GM23248 (cell line): ENCODE measurements at places on chromosomes 3 and 15.

- DNase-seq = peak; percentile 3
Observed at GRCh38 chr3:106839576-106840280, 537.5 kb upstream of the CCDC54 start.

DNA sequence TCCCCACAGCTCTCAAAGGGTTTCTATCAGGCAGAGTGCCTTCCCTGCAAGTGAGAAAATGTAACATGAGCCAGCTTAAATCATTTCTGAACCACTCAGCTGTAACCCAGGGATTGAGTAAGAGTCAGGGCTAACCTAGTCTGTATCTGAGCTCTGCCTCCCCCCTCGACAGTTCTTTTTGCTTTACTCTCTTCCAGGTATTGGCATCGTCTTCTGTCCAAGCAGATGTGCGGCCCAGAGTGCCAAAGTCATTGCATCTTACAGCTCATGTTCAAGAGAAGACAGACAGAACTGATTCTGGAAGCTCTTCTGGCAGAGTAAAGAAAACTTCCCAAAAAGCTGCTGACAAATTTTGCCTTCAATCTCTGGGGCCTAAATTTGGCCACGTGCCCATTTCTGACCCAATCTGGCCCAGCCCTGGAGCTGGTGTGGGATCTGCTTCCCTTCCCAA lies 74.8 kb downstream of the ABHD5 start:
- peak; percentile 73 for DNase-seq

- no peak for DNase-seq
Observed at GRCh38 chr3:7397097-7397496, 536.2 kb downstream of the GRM7 start.

DNA sequence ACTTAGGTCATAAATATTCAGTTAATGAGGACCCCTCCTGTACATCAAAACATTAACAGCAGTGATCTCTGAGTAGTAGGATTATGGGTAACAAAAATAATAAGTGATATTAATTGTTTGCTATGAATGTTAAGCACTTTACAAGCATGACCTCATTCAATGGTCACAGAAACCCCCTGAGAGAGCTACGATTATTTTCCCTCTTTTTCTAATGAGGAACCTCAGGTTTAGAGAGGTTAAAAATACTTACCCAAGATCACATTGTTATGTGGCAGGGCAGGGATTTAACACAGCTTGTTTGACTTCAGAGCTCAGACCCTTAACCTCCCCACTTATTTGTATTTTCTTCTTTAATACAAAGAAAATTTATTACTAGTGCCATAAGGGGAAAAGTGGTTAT lies 228.2 kb downstream of the TBL1XR1 start:
- DNase-seq = no peak

- no peak for DNase-seq
Observed at GRCh38 chr3:2274526-2274925, 175.9 kb downstream of the CNTN4 start.

GRCh38 chr3:132964266-132964665 lies 73.9 kb upstream of the TMEM108 start:
- DNase-seq = no peak

GRCh38 chr15:40088929-40089755 lies 19.5 kb downstream of the BMF start:
- peak; percentile 32 for DNase-seq

DNA sequence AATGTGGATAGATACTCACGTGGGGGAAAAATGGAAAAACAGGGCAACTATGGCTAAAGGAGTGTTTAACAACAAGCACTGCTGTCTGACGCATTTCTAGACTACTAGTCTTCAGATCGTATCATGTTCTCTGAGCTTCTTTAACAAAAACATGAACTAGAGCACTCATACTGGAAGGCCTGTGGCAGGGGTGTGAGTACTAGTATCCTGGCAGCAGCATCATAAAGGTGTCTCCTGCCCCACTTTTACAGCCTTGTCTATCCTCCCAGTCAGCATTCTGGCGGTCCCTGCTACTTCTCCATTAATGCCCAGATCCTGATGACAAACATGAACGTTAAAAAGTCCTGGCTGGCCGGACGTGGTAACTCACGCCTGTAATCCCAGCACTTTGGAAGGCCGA lies 4.0 kb downstream of the FMN1 start:
- no peak for DNase-seq

DNA sequence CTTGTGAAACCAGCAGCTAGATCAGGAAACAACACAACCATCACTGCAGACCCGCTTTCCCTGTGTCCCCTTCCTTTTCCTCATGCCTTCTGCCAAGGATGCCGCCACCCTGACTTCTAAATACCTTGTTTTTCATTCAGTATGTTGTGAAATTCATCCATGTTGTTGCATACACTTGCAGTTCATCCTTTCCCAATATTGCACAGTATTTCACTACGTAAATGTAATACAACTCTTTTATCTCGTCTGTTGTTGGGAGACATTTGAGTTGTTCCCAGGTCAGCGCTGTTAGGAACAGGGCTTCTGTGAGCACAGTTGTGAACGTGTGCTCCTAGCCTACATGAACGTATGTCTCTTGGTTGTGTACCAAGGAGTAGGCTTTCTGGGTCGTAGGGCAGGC lies 24.2 kb downstream of the TLNRD1 start:
- DNase-seq = no peak

DNA sequence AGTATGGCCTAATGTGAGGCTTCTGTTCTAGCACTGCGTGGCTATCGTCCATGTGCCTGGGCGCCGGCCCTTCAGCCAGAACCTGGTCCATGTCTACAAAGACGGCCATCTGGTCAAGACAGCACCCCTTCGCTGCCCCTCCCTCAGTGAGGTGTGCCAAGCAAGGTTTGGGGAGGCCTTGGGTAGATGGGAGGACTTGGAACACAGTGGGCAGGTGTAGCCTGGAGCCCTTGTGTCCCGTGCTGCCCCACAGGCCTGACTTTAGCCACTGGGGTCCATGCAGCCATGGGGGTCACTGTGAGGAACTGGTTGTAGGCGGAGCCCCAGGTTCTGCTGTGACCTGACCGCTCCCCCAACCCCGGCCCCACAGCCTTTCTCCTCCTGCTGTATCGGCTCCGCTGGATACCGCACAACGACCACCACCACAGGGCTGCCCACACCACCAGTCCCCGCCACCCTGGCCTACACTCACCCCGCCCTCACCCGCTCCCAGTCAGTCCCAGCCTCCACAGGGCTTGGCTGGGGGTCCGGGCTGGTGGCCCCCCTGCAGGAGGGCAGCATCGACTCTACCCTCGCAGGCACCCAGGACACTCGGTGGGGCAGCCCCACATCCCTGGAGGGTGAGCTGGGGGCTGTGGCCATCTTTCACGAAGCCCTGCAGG lies 16.6 kb downstream of the NBEAL2 start:
- no peak for DNase-seq

DNA sequence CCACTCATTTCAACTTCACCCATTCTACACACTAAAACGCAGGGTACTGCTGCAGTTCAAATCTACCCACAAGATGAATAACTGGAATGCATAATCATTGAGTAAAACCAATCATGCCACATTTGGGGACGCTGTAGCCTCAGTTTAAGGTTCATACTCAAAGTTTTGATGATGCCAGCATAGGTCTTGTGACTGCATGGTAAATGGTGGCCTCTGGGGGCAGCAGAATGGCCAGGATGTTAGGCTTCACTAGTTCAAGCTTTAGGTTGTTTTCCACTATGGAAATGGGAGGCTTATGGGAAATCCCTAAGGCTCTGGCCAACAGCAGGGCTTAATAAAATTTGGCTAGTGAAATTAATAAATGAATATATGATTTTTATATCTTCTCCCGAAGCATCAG lies 104.3 kb upstream of the TSC22D2 start:
- DNase-seq = no peak

GRCh38 chr15:68566377-68566954 lies 12.3 kb upstream of the CORO2B start:
- DNase-seq = no peak

- no peak for DNase-seq
Observed at GRCh38 chr15:85748176-85748575, 46.5 kb downstream of the KLHL25 start.

- DNase-seq = no peak
Observed at GRCh38 chr15:90178468-90179435, 22.4 kb upstream of the SEMA4B start.

DNA sequence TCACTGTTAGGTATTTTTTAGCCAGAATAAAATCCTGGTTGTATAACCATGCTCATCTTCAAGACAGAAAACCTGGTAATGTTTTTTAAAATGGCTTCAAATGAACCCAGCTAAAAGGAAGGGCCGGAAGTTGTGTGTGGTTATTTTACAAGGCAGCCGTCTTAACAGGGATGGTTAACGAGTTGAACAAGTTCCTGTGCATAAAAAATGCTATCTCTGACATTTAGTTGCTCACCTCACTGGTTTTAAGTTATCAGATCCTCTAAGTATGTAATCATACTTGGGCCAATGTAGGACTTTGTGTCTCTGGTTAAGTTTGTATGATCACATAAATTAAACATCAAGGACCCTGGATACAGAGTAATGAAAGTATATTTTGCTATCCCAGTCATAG lies 2.1 kb downstream of the ATP11B start:
- peak; percentile 28 for DNase-seq

- no peak for DNase-seq
Observed at GRCh38 chr3:127102587-127102986, 90.3 kb upstream of the PRR23E start.

- no peak for DNase-seq
Observed at GRCh38 chr15:93565201-93565600, 476.2 kb upstream of the RGMA start.

DNA sequence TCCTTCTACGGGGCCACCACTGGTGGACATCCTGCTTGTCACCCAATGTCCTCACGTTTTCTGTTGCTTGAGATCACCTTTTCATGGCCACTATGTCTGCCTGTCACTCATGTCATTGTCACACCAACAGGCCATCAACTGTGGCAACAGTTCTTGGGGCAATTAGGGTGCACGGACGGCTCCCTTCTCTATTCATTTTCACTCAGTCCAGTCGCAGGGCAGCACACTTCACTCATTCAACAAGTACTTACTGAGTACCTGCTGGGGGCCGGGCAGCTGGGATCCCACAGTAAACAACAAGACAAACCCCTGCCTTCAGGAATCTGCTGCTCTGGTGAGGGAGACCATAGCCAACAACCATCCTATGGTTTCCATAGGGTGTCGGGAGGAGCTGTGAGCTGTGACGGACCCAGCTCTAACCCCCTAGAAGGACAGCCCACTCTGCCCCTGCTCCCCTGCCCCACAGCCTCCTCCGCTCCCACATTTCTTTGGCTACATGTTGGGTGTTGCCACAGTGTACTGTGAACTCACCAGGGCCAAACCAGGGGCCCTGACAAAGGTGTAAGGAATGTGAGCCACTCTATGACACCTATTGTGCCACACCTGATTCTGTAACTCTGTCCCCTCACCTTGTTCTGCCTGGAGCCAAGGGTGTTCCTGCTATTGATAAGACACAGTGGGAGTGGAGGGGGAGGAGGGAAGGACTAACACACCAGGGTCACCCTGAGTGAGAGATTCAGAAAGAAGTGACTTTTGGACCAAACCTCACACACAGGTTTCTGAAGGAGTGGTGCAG lies 1.9 kb downstream of the VILL start:
- no peak for DNase-seq

DNA sequence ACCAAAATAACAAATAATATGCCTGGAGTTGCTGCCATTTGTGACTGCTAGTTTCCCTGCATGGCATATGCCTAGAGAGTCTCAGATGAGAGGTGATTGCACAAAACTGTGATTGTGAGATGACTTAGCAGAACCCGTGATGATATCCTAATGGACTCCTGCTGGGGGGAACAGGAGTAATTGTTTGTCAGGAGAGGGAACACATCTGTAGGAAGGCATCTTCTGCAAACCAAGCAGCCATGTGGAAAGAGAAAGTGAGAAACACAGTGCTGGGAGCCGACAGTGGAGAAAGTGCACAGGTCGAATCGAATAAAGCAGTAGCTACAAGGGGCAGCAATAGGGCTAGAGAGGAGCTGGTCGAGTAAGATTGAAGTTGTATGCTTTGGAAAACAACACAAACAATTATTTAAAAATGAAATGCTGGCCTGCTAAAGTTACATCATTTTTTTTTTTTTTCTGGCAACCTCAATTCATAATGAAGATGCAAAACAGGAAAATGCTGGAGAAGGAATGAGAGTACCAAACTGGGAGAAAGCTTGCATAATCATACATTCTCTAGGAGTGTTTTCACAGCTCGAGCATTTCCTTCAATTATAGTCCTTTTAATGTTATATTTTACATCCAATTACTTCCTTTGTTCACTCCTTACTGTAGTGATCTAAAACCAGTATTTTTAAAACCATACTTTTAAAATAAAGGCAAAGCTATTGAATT lies 494.2 kb upstream of the AGTR1 start:
- DNase-seq = peak; percentile 64

- DNase-seq = no peak
Observed at GRCh38 chr3:105316331-105316730, 50.4 kb upstream of the ALCAM start.

- no peak for DNase-seq
Observed at GRCh38 chr15:79051941-79052731, 38.4 kb downstream of the RASGRF1 start.

DNA sequence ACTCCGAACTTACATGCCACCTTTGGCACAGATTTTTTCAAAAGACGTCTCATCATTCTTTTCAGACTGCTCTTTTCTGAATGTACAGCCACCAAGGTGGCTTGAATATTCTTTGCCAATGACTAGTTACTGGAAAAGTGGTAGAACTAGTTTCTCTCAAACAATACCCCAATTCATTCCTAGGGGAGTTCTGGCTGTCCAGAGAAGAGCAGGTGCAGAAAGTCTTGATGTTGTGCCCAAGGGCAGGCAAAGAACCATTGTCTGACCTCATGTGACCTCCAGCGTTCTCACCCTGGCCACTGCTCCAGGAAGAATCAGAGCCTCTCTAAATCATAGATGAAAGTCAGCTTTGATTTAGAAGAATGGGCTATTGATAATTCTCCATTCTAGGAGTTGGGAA lies 5.5 kb downstream of the LMOD3 start:
- no peak for DNase-seq

- DNase-seq = peak; percentile 38
Observed at GRCh38 chr3:172635588-172635987, 75.3 kb downstream of the NCEH1 start.

DNA sequence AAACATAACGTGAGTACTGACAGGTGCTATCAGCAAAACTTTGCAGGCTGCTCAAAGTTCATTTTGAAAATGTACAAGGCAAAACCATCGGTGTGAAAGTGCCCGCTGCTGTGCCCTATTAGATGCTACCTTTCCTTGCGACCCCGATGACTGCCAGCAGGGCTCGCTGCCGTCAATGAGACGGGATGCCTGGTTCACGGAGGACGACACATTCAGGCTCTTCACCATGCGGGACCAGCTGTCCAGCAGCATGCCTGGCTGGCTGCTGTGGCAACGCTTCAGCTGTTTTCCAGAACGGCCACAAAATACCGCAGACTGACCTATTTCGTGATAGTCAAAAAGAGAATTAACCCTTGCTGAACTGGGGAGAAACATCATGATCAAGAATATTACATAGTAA lies 92.7 kb upstream of the OCA2 start:
- peak; percentile 74 for DNase-seq

GRCh38 chr15:50503144-50503543 lies 43.3 kb downstream of the USP50 start:
- no peak for DNase-seq

GRCh38 chr3:194022052-194022451 lies 113.9 kb upstream of the HES1 start:
- no peak for DNase-seq
